ENCODE measurements at places on chromosomes 6 and 20.
A peak's percentile ranks its signal among the peaks of the same experiment; 100 is the strongest.

GRCh38 chr6:156859686-156860085 is 82.5 kb downstream of the ARID1B start:
- no peak for DNase-seq

GRCh38 chr20:60883496-60883895 is 368.6 kb upstream of the CDH4 start:
- DNase-seq, result no peak

DNA sequence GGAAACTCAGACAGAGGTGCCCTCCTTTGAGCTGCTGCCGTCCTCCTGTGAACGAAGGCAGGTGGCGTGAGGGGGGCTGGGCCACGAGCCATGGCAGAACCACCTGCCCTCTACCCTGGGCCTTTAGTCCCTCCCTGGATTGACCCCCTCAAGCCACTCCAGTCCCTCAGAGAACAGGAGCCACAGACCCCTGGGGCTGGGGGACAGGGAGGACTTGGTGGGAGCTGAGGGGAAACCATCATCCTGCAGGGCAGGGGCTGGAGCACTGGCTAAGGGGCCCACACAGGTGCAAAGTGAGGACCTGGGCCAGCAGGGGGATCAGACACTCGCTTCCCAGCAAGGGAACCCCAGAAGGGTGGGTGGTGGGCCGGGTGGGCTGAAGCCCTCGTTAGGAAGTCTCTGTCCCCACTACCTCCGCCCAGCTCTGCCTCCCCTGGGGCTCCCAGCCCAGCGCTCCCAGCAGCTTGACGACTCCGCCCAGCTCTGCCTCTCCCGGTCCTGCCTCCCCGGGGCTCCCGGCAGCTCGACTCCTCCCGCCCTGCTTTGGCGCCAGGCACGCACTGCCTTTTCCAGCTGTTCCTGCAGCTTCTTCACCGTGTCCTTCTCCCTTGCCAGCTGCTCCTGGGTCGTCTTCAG is 44.4 kb downstream of the DSTN start:
- DNase-seq, result peak; percentile 74

DNA sequence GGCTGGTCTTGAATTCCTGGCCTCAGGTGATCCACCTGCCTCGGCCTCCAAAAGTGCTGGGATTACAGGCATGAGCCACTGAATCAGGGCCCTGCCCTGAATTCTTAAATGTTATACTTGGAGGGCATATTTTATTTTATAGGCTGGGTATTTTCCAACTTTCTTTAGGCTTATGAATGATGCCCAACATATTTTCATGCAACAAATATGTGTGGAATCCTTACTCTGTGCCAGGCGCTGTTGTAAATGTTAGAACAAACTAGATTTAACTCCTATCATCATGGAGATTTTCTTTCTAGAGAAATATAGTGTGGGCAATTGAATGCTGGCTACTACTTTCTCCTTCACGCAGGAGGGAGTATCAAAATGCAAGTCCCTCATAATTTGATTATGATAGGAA is 71.2 kb downstream of the SAMD5 start:
- DNase-seq, result no peak

DNA sequence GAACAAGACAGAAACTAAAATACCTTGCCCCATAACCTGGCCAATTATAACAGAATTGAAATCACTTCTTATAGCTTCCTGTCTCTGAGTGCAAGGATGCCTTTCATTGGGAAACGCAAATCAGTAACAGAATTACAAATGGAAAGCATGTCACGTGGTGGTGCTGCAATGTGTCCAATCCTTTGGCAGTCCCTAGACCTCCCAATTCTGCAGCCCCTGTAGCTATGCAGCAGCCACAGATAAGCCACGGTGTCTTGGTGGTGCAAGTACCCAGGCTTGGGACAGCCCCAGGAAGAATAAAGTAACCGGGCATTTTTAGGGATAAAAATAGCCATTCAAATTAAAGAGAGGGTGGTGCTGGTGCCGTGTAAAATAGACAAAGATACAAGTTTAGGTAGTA is 134.6 kb upstream of the CCN2 start:
- DNase-seq, result no peak

- DNase-seq, result no peak
These were observed 199.1 kb downstream of the ERMARD start for GRCh38 chr6:169950558-169950957.

- no peak for DNase-seq
These were observed 10.6 kb downstream of the BCAS1 start for GRCh38 chr20:54059691-54060364.

- peak; percentile 54 for DNase-seq
These were observed 1.2 kb downstream of the ABHD12 start for GRCh38 chr20:25389401-25389857.

- no peak for DNase-seq
These were observed 108.6 kb upstream of the CDYL start for GRCh38 chr6:4667591-4667990.

DNA sequence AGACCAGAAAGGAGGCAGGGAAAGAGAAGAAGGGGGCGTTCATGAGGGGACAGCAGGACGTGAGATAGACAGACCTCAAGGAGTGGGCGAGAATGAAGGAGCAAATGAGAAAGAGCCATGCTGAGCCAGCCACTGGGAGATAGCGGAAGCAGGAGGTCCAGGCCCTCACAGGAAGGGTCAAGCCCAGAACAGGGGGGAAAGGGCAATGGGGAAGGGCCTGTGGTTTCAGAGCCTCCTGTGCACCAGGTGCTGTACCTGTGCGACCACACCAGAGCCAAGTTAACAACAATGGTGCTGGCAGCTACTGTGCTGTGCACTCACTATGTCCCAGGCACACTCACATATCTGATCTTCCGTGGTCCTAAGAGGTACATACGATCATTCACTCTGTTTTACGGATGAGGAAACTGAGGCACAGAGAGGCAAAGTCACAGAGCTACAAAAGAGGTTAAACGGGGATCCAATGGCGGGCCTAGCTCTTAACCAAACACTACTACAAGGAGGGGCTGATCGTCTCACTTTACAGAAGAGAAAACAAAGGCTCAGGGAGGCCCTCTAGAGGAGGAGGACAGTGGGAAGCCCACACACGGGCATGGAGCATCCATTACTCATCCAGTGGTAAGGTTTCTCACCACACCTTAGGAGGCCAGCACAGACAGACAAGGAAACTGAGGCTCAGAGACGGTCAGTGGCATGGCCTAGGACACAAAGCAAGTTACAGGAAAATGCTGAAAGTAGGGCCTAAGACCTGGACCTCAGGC is 129.1 kb downstream of the PREX1 start:
- no peak for DNase-seq

DNA sequence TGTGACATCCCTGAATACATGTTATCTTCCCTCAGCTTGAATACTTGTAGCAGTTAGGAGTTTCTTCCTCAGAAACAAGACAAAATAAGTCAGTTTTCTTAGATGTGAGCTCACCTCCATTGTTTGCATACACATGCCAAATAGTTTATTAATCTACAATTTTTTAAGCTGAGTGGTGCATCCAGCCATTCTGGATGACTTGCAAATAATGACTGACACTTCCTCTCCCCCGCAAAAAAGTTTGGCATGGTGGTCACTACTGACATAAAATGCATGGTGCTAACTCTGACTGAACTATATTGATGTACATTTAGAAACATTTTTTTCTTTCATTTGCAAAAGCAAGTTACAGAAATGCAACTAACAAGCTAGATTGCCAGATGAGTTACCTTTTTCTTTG is 55.5 kb downstream of the CYB5R4 start:
- DNase-seq, result no peak

DNA sequence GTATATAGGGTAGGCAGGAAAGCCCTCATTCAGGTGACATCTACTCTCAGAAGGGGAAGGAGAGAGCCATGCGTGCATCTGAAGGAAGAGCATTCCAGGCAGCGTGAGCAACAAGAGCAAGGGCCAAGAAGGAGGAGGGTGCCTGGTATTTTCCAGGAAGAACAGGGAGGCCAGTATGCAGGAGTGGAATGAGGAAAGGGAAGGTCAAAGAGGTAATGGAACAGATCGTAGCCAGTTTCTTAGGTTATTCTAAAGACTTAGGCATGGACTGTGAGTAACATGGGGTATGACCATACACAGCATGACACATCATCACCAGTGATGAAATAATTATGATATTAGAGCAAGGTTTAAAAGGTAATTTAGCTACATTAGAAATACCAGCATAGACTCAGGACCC is 24.1 kb downstream of the ALDH8A1 start:
- DNase-seq, result peak; percentile 51

DNA sequence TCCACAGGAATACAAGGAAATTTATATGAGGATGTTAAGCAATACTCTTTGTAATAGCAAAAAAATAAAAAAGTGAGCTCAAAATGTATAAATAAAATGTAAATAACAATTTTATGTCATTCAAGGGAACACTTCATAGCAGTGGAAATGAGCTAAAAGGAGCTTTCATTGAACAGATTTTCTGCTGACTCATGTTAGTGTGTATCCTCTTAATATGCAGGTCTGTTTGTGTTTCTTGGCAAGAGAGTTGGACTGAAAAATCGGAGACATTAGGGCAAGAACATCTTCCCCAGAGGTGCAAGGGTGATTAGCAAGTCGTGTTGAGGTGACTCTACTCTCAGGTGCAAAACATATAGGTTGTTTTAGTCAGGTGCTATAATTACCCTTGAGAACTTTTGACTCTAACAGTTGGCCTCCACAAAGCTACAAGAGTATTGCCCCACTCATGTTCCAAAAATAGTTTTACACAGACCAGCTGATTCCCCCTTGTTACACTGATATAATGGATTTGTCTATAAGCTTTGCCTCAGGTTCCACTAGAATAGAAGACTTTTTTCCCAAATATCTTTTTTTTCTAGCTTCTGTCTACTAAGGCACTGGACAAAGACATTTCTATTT is 702.9 kb downstream of the TENT5A start:
- no peak for DNase-seq

- DNase-seq, result no peak
These were observed 13.6 kb downstream of the COL9A1 start for GRCh38 chr6:70289299-70289698.

DNA sequence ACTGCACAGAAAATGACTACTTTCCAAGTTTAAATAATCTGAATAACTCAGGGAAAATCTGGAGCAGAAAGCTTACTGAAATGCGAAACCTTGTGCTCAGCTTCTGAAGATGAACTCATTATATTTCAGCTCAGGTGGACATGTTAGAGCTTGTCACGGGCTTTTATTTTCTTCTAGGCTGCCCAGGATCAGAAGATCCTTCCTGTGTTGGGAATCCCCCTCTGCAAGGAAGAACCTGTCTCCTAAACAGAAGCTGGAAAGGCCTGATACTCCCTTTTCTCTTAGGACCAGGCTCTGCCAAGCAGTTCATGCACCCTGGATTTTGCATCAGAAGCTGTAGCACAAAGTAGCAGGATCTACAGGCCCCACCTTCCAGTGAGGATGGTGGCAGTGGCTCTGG is 5.1 kb upstream of the SLC2A12 start:
- no peak for DNase-seq

DNA sequence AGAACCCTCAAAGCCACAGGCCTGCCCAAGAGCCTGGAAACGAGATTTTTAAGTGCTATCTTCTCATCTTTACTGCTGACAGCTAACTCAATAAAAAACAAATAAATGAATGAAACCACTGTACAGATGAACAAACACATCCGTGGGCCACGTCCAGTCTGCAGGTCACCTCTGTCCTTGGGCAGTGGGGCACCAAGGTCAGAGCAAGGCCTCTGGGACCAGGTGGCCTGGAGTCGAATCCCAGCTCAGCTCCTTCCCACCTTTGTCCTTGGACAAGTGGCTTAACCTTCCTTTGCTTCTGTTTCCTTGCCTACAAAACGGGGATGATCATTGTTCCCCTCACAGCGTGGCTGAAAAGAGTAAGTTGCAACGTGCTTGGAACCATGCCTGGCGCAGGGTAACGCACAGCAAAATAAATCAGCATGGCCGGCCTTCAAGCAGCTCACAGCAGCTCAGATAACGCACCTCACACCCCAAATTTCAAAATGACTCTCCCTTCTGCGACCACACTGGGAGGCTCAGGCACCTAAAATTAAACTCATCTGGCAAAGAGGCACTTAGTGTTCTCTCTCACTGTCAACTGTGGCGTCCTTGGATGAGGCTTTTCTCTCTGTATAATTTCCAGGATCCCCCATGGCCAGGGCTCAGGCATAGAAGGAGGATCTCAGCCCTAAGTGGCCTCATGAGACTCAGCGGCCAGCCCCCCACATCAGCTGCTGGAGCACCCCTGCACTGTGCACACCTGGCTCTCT is 35.7 kb downstream of the RRBP1 start:
- no peak for DNase-seq

- no peak for DNase-seq
These were observed 34.8 kb downstream of the MYLIP start for GRCh38 chr6:16163535-16164300.

- DNase-seq, result no peak
These were observed 91.3 kb upstream of the TNFAIP3 start for GRCh38 chr6:137775720-137776119.

- DNase-seq, result no peak
These were observed 35.1 kb downstream of the RRBP1 start for GRCh38 chr20:17646961-17647301.

GRCh38 chr6:124393536-124393935 is 568.7 kb upstream of the RNF217 start:
- DNase-seq, result no peak

DNA sequence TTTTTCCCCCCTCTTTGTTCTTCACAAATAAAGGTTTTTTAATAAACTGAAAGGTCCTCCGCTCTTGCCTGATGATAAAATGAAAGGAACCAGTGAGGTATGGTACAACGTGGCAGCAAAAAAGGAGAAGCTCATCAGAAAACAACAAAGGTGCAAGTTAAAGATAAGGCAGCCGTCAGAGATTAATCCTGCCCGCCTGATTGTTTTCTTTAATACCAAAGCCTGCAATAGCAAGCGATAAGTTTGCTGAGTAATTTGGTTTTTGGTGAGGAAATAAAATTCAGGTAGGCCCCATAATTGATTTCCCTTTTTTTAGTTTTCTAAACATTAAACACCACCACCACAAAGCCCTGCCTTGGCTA is 177.9 kb downstream of the MBOAT1 start:
- DNase-seq, result no peak

- DNase-seq, result no peak
These were observed 49.9 kb upstream of the PMEPA1 start for GRCh38 chr20:57759724-57760123.

DNA sequence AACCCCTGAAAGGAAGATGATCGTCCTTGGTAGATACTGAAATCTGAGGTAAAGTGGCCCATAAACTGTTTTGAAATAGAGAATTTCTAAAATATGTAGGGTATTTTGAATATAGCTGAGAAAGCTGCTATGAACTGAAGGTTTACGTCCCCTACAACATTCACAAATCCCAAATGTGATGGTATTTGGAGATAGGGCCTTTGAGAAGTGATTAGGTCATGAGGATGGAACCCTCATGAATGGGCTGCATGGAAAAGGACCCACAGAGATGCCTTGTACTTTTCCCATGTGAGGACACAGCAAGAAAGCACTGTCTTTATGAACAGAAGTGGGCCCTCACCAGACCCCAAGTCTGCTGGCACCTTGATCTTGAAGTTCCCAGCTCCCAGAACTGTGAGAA is 6.8 kb upstream of the PNISR start:
- DNase-seq, result no peak

GRCh38 chr6:113112086-113112485 is 745.1 kb upstream of the MARCKS start:
- no peak for DNase-seq

- DNase-seq, result no peak
These were observed 139.3 kb upstream of the RIN2 start for GRCh38 chr20:19618711-19619110.

GRCh38 chr6:35142588-35143569 is 1.7 kb upstream of the TCP11 start:
- peak; percentile 48 for DNase-seq

GRCh38 chr6:12356983-12357972 is 67.1 kb downstream of the EDN1 start:
- peak; percentile 55 for DNase-seq

GRCh38 chr20:4726710-4727397 is 5.1 kb downstream of the PRND start:
- peak; percentile 49 for DNase-seq

- peak; percentile 86 for DNase-seq
These were observed 108.5 kb downstream of the DHX35 start for GRCh38 chr20:39070484-39071231.

Measured in GM03348 (cell line).